ENCODE measurements at places on chromosomes 11 and 22.

GRCh38 chr11:48008951-48009270, 28.6 kb downstream of the PTPRJ start:
- no peak for DNase-seq

- DNase-seq, result no peak
Observed at GRCh38 chr11:38538866-38539680, 1941.0 kb upstream of the RAG2 start.

- DNase-seq, result no peak
Observed at GRCh38 chr11:42906226-42906625, 405.6 kb upstream of the API5 start.

DNA sequence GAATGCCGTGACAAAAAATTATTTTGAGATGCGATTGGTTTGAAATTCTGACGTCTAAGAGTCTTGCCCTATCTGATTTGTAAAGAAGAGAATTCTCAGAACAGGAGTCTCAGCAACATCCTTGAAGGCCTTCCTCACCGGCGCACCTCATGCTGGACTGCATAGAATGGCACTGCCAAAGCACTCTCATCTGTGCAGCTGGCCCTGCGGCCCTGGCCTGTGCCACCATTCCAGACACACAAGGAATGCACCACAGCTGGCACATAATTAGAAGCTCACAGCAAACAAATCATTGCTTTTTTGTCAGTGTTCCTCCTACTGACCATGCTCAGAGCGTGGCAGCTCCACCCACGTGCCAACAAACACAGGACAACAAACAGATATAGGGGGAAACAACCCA, 166.0 kb downstream of the KIRREL3 start:
- DNase-seq, result no peak

GRCh38 chr11:92227959-92228935, 3.6 kb downstream of the FAT3 start:
- DNase-seq, result no peak

DNA sequence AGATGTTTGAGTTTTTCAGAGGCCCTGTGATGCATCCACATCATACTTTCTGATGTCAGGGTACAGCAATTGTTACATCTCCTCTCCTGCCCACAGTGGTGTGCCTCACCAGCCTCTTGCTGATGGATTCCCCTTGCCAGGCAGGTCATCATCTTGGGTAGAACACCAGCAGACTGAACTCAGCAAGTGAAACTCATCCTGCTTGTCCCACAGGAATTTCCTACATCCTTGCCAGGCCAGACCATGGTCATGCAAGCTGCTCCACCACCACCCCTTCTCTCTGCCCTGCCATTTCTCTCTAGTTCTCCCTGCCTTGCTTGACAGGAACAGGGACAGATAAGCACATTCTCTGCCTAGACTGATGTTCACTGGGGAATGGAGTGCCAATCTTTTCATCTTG, 85.9 kb downstream of the PAX6 start:
- DNase-seq, result no peak

- no peak for DNase-seq
Observed at GRCh38 chr11:58057481-58057880, 26.7 kb downstream of the OR6Q1 start.

DNA sequence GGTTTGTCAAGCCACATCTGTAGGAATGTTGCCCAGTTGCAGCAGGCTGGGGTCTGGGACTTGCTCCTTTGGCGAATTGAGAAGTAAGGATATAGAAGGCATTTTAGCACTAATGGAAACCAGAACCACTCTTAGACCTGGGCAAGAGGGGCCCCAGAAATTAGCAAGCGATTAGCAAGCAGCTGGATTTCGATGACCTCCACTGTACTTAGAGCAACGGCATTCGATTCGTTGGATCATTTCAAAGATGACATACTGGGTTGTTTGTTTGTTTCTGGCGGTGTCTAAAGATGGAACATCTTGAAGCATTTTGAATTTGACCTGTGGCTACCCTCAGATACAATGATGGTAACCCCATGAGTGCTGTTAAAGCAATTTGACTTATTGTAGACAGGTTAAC, 1.2 kb upstream of the CDPF1 start:
- no peak for DNase-seq

- DNase-seq, result no peak
Observed at GRCh38 chr11:6531267-6531752, 34.2 kb downstream of the DNHD1 start.

GRCh38 chr11:79344753-79345294, 96.0 kb downstream of the TENM4 start:
- no peak for DNase-seq

GRCh38 chr11:110053848-110054414, 39.3 kb upstream of the ZC3H12C start:
- DNase-seq, result no peak

DNA sequence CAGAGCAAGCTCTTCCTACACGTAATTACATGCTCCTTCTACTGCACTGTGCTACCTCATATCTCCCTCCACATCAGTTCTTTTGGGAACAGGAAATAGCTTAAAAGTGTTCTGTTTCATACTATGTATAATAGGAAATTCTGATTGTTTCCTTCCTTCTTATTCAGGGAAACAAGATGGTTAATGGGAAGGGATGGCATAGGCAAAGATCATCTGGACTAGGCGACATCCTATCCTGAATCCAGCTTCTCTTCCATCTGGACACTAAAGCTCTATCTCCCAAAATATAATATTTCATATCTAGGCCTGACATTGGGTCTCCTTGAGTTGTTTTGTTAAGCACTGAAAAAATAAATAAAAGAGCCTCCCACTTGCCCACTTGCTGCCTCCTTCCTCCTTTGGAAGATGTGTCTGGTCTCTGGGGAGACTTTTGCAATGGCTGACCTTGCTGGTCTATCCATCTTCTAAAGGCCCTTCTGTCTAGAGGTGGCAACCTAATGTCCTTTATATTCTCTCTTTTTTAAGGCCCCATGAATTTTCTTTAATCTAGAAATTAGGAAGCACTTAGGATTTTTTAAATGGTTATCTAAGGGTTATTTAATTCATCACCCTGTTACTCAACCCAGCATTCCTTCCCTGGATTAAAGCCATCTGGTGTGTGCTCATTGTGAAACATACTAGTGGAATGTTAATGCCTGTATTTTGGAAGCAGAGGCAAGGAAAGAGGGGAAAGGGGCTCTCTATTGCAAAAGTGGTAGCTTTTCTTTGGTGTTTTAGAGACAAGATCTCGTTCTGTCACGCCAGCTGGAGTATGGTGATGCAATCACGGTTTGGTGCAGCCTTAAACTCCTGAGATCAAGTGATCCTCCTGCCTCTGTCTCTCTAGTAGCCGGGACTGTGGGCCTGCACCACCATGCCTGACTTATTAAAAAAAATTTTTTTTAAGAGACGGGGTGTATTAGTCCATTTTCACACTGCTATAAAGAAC, 20.6 kb downstream of the CLMP start:
- DNase-seq, result no peak

DNA sequence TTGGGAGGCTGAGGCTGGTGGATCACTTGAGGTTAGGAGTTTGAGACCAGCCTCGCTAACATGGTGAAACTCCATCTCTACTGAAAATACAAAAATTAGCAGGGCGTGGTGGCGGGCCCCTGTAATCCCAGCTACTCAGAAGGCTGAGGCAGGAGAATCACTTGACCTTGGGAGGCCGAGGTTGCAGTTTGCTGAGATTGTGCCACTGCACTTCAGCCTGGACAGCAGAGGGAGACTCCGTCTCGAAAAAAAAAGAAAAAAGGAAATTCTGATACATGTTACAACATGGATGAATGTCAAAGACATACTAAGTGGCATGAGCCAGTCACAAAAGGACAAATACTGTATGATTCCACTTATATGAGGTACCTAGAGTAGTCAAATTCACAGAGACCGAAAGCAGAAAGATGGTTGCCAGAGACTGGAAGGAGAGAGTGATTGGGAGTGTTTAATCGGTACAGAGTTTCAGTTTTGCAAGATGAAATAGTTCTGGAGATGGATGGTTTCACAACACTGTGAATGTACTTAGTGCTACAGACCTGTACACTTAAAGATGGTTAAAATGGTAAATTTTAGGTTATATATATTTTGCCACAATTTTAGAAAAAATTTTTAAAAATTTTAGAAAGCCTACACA, 92.3 kb downstream of the BLID start:
- DNase-seq, result no peak

- DNase-seq, result no peak
Observed at GRCh38 chr11:119932828-119933562, 204.0 kb upstream of the NECTIN1 start.

GRCh38 chr22:27564806-27565205, 236.8 kb downstream of the MN1 start:
- DNase-seq, result no peak

DNA sequence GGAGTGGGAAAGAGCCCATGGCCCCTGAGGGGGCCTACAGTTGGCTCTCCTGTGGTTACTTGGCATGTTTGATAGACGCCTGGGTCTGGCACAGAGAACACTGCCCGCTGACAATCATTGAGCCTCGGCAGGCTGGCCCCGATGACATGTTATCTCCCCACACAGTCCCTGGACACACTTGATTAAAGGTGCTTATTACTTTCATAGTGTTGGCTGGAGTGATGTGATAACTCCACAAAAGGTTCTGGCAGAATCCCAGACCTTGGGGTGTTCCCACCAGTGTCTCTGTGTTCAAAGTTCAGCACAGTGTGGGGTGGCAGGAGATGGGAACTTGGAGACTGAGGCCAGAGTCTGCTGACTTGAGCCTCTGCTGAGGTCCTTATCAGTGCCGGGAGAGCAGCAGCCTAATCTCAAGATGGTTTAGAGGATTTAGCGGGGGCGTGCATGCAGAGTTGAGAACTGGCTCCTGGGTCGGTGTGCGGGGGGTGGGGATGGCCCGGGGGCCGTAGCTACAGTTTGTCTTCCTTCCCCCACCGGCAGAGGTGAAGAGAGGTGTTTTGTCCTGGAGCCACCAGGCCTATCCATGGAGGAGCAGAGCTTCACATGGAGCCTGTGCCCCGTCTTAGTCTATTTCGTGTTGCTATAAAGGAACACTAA, 22.5 kb downstream of the PARVB start:
- DNase-seq, result no peak

DNA sequence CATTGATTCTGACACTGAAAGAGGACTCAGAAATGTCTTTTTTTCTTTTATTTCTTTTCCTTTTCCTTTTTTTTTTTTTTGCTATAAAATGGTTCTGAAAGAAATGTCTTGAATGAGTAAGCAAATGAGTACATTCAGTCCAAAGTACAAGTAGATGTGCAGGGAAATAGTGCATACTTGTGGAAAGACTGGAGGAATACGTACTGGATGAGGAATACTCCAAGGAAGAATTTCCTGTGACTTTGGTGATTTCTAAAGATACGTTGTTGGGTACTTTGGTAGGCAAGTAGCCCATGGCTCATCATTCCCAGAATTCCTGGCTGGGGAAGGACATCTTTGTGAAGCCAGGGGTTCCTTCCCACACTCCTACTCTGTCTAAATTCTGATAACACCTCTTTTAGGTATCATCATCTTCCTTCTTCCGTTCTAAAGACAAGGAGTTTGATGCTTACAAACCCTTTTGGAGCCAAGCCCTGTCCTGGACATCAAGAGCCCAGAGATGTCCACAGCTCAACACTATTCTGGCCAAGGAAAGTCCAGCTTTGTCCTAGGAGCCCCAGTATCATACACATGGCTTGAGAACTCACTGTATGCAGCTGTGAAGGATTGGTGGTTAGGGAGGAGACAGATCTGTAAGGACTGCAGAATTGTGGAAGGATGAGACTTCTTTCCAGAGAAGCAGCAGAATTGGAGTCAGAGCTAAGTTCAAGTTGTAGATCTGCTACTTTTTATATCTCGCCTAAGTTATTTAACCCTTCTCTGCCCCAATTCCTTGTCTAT, 4.8 kb upstream of the NUP98 start:
- DNase-seq, result no peak

- no peak for DNase-seq
Observed at GRCh38 chr11:62909107-62909894, 11.9 kb downstream of the CHRM1 start.

- DNase-seq, result no peak
Observed at GRCh38 chr11:79274636-79275331, 166.0 kb downstream of the TENM4 start.

- no peak for DNase-seq
Observed at GRCh38 chr11:84660257-84660977, 966.7 kb downstream of the DLG2 start.

Measured in activated naive CD4-positive, alpha-beta T cell (primary cell).